ENCODE measurements at places on chromosomes 6 and 20.

DNA sequence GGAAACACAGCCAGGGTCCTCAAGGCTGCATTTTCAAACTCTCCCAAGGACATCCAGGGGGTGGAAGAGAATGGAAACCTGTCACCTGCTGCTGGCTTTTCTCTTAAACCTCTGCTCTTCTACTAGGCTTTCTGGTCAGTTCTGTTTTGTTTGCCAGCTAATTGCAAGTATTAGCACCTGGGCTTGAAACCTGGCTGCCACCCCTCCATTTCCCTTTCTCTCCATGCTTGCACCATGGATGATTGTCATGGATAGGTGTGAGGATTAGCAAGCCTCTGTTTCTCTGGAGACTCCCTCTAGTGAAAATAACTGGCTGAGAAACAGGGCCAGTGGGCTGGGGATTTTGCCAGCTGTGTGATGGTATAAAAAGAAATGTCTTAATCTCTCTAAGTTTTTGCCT lies 33.0 kb upstream of the GPR6 start:
- no peak for DNase-seq

- no peak for DNase-seq
Observed at GRCh38 chr6:89895276-89895874, 1.1 kb downstream of the GJA10 start.

- no peak for DNase-seq
Observed at GRCh38 chr6:7058250-7058923, 49.4 kb upstream of the RREB1 start.

GRCh38 chr6:10837622-10837994 lies 731 bp downstream of the MAK start:
- DNase-seq = no peak

- no peak for DNase-seq
Observed at GRCh38 chr20:11221046-11221445, 547.2 kb upstream of the JAG1 start.

- DNase-seq = no peak
Observed at GRCh38 chr20:19519466-19519865, 238.6 kb upstream of the RIN2 start.

DNA sequence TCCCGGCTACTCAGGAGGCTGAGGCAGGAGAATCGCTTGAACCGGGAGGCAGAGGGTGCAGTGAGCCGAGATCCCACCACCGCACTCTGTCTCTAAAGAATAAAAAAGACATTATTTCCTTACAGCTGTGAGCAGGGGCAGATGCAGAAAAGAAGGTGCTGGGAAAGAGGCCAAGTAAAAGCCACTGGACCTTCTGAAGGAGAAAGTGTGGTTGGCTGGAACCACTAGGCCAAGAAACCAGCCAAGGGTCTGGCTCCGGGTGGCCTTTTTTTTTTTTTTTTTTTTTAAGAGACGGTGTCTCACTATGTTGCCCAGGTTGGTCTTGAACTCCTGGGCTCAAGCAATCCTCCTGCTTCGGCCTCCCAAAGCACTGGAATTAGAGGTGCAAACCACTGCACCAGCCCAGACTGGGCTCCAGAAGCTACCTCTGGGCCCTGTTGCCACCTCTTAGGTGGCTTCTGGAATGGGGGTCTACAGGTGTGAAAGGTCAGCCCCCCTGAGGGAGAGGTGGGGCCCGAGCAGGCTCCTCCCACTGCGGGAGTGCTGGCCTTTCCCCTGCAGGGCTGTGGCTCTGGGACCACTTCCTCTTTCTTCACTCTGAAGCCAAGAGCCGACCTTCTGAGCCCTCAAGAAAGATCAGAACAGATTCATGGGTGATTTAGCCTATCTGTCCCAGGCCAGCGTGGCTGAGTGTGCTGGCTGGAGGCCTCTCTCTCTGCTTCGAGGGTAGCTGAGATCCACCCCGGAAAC lies at the start of gene FGD2:
TSS of gene FGD2 (plus strand) at position 595 of the 750 bp plus-strand sequence. CDS start 163 bp downstream, outside the sequence.
- no peak for DNase-seq
